ENCODE measurements at places on chromosomes 12 and 14. TPM values are rescaled to one million over a fixed set of nuclear protein-coding genes. Genes with fewer than 3 reads are reported as not detected.

The MIP gene
- total RNA-seq = not detected

DNA sequence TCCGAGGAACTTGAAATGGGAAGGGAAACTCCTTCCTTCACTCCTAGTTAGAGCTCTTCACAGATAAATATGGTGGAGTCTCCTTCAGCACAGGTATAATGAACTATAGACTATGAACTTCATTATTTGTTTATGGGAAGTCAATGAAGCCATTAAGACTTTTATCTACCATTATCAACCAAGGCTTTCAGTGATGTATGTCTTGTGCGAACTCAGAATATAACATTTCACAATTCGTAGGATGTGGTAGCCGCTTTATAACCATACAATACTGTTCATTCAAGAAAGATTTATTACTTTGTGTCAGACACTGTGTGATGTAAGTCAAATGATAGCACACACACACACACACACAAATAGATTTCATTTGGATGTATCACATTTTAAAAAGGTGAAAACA is 24.8 kb upstream of the ETNK1 start:
- no peak for DNase-seq

- no peak for DNase-seq
Measured at GRCh38 chr14:45120096-45120495, 14.2 kb downstream of the FKBP3 start.

GRCh38 chr14:101960225-101960624 is 4.1 kb upstream of the DYNC1H1 start:
- no peak for DNase-seq

GRCh38 chr12:48388938-48389337 is 38.2 kb upstream of the ZNF641 start:
- peak; percentile 38 for DNase-seq

The TEX22 gene
- total RNA-seq = 0.29 TPM

GRCh38 chr12:91043408-91043807 is 14.4 kb downstream of the KERA start:
- no peak for DNase-seq

DNA sequence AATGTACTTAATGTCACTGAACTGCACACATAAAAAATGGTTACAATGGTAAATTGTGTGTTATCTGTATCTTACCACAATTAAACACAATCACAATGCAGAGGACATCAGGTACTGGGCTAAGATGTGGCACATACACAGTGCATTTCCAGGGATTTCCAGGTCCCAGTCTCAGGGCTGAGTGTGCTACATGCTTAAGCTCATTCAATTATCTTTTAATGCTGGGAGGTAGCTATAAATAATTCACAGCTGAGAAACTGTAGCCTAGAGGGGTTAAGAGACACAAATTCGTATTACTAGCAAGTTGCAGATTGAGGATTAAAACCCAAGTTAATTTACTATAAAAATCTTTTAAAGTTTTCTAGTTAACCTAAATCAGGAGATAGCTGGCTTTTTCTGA is 67.1 kb downstream of the CRACR2A start:
- DNase-seq = no peak

The PNP gene
- 184 TPM for total RNA-seq

The FLRT2 gene
- total RNA-seq = 0.03 TPM

GRCh38 chr14:71619472-71619871 is 312.8 kb upstream of the RGS6 start:
- DNase-seq = no peak
